Caki2 (cell line): ENCODE measurements at places on chromosomes 11 and 22. TPM values are rescaled to one million over a fixed set of nuclear protein-coding genes. Genes with fewer than 3 reads are reported as not detected.

The USH1C gene
- total RNA-seq: 0.32 and 2.1 TPM in 2 replicates

GRCh38 chr22:25120761-25121212, 78.9 kb upstream of the CRYBB3 start:
- DNase-seq: no peak

The APOL2 gene
- total RNA-seq: 52.4 and 68.0 TPM in 2 replicates

- no peak for DNase-seq
Observed at GRCh38 chr11:924406-925157, 1.1 kb upstream of the AP2A2 start.

- no peak for DNase-seq
Observed at GRCh38 chr11:95432714-95433503, 201.9 kb upstream of the SESN3 start.

The PRRG4 gene
- 2.3 and 2.6 TPM in 2 replicates for total RNA-seq

The FXYD2 gene
- 427 and 456 TPM in 2 replicates for total RNA-seq

- DNase-seq: no peak
Observed at GRCh38 chr11:128643661-128644317, 50.1 kb upstream of the FLI1 start.
